ENCODE measurements at places on chromosomes 16 and 17.
A peak's percentile ranks its signal among the peaks of the same experiment; 100 is the strongest.

DNA sequence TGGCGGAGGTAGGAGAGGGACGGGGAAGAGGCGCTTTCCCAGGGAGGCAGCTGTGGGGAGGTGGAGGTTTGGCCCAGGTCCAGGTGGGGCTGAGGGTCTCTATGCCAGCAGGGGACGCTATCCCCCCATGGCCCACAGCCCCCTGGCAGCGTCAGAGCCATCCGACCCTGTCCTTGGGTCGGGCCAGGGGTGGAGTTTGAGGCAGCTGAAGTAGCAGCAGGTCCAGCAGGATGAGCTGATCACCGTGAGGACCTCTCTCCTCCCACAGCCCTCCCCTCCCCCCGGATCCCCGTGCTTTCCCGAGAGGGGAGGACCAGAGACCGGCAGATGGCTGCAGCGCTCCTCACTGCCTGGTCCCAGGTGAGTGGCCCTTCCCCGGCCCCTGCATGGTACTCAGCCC, 3.2 kb downstream of the ZNF205 start:
- DNase-seq, result no peak

GRCh38 chr16:74771656-74772315, 2.8 kb downstream of the FA2H start:
- no peak for DNase-seq

GRCh38 chr16:29784157-29784556, 6.1 kb downstream of the ZG16 start:
- DNase-seq, result no peak

DNA sequence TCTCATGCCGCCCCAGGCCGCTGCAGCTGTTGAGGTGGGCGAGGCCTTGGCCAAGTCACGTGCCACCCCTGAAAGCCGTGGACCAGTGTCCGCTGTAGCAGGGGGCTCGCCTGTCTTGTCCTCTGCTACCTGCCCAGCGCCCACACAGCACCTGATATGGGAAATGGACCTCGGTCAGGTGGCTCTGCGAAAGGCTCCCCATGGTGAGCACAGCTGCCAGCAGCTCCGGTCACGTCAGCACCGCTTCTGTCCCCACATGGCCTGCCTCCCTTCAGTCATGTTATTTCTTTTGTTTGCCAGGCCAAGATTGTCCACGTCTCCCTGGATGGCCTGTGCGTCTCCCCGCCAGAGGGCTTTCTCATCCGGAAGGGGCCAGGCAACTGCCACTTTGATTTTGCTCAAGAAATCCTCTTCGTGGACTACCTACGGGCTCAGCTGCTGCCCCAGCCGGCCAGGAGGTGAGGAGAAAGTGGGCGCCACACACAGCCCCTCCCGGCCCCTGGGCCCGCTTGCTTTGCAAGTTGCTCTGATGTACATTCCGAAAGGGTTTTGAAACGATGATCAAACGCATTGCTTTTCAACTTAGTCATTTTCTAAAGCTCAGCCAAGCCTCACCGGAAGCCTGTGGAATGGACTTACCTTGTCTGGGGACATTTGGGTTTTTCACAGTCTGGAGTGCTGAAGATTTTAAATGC, 219.8 kb downstream of the KATNIP start:
- DNase-seq, result no peak

GRCh38 chr17:38703742-38704605, 1.1 kb upstream of the MLLT6 start:
- peak; percentile 32 for DNase-seq

DNA sequence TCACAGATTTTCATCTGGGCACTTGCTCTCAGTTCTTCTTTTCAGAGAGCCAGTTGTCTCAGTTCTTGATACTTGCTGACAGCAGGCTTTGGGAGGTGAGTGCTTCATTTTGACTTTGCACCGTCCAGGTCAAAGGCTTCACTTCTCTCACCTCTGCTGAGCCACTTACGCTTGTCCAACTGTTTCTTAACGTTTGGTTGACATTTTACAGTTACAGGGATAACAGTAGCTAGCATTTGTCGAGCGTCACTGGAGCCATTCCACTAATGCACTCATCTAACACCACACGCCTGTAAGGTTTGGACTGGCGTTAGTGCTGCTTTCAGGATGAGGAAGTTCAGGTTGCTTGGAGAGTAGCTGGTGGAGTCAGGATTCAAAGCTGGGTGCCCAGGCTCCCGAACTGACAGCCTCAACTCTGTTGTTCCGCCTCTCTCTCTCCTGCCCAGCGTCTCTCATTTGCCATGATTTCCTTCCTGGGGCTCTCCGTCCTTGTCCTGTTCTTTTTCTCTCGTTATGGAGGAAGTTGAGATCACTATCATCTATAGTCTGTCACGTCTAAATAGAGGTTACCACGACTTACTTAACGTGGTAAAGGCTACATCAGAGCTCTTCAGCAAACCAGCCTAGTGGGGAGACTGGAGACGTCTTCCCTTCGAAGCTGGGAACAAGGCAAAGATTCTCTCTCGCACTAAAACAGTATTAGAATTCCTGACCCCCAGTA, 220.8 kb downstream of the RPTOR start:
- DNase-seq, result no peak

DNA sequence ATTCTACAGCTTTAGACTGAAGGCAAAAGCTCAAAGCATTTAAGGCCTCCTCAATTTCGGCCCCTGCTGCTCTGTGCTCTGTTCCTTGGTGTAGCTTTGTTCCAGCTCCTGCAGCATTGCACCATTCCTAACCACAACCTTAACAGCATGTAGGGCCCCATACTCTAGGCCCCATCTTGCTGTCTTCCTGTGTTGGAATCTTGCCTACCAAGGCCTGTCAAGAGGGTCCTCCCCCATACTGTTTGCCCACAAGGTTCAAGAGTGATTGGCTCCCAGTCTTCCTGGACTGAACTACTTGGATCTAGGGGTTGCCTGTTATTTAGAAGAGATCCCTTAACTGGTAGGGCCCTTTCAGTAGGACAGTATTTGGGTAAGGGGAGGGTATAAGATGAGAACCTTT, 26.8 kb downstream of the TRPV2 start:
- DNase-seq, result no peak
